ACHN (cell line): ENCODE measurements at places on chromosomes 5 and 9.

- no peak for DNase-seq
These were observed 123.9 kb upstream of the HAPLN1 start for GRCh38 chr5:83844449-83845068.

DNA sequence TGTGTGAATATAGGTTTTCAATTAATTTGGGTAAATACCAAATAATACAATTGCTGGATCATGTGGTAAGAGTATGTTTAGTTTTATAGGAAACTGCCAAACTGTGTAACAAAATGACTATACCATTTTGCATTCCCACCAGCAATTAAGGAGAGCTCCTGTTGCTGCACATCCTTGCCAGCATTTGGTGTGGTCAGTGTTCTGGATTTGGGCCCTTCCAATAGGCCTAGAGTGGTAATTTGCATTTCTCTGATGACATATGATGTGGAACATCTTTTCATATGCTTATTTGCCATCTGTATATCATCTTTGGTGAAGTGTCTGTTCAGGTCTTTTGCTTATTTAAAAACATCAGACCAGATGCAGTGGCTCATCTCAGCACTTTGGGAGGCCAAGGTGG, 11.6 kb upstream of the RFK start:
- no peak for DNase-seq

DNA sequence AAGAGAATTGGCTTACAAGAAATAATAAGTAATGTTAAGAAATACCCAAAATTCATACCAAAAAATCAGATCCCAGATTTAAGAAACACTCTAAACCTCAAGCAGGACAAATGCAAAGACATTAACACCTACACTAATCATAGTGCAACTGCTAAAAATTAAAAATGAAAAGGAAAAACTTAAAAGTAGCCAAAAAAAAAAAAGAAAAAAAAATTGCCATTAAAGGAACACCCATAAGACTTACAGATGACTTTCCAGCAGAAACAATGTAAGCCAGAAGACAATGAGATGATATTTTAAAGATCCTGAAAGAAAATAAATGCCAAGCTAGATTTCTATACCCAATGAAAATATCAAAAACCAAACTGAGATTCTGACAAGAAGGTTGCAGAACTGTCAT, 101.5 kb downstream of the DENND1A start:
- peak; percentile 1 for DNase-seq

DNA sequence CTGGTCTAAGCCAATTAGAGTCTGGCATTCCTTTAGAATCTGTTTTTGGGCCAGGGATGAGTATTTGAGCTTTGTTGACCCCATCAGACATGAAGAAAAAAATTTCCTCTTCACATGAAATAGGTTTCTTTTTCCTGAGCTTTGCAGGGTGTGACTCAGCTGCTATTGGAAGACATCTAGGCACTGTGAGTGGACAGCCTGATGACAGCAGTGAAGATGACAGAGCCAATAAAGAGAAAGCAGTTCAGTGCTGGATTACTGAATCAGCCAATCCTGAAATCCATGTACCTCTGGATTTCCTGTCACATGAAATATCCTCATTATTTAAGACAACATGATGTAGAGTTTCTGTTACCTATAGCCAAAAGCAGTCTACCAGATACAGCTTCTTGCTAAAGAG, 51.3 kb upstream of the GRIA1 start:
- DNase-seq = no peak

GRCh38 chr5:91365498-91365897, 17.6 kb downstream of the ARRDC3 start:
- DNase-seq = no peak
